CD4-positive, alpha-beta T cell treated with Interleukin-15 for 4 hours (primary cell): ENCODE measurements at places on chromosomes 11 and 22.
A peak's percentile ranks its signal among the peaks of the same experiment; 100 is the strongest.

DNA sequence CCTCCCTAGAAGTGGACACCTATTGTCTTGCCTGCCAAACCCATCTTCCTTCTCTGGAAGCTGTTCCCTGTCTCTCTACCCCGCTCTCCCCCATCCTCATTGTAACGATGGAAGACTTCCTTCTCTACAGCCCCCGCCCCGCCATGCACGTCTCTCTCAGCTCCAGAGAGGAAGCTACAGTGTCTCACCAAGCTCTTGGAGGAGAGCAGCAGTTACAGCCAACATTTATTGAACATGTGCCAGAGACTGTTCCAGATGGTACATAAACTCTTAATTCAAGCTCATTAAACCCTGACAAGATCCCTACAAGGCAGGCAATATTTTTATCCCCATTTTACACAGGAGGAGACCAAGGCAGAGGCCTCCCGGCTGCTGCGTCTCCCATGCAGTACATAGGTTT lies 15.1 kb downstream of the MCHR1 start:
- DNase-seq = no peak

GRCh38 chr11:2675540-2675939 lies 24.3 kb downstream of the KCNQ1OT1 start:
- no peak for DNase-seq

GRCh38 chr22:32204856-32205722 lies at the start of gene RFPL2:
RFPL2 (minus strand) TSS chr22:32205073; CDS start chr22:32202451, 2,622 bp downstream.
- DNase-seq = peak; percentile 47

DNA sequence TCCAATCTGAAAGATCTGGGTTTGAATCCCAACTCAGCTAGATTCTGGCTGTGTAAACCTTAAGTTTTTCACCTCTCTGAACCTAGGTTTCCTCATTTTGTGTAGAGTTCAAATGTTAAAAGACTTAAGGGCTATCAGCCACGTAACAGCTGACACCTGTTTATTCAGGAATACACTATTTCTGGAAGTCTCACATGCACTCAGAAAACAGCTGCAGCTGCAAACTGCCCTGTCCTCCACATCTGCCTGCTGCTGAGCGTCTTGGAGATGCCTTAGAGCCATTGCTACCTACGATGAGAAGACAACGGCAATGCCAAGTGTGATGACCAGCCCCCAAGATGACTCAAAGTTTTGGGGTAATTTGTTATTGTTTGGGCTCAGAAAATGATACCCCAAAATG lies 6.7 kb upstream of the TRIM44 start:
- DNase-seq = no peak

DNA sequence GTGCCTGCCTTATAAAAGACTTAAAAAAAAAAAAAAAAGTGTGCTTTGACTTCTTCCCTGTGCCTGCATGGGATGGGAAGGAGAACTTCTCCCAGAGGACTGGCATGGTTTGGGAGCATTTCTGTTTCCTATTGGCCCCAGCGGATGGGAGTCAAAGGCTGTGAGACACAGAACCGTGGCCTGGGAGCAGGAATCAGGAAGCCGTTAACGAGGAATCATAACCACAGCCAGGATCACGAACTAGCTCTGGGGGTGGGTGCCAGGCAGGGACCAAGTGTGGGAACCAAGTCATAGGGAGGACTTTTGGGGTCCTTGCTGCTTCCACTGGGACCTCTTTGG lies 526 bp downstream of the C1QTNF6 start:
- DNase-seq = no peak

DNA sequence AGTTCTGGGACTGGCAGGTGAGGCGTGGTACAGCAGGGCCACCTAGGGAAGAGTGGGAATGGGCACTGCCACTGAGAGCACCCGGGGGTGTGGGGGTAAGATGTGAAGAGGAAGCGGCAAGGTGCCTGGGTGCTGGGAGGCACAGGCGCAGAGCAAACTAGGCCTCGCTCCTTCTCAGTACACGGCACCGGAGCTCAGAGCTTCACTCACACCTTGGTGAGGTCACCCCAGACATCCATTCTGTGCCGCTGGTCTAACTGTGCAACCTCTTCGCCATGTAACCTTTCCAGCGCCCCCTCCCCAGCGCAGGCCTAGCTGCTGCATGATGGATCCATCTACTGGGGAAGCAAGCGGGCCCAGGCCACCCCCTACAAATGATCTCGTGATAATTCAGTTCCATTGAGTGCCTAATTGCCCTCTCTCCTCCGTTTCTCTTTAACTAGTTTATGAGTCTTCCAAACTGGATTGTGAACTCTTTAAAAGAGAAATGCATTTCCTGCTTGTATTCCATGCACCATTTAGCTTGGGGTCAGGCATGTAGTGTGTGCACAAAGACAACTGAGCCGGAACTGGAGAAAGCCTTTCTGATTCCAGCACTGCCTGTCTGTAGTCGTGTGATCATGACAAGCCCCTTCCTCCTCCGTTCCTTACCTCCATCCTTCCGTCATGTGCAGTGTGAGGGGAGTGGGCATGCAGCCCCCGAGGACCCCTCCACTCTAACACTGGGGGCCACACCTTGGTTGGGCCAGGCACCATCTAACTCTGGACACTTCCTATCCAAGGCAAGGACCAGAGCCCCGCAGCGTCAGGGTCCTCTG lies 1475.2 kb downstream of the TBC1D22A start:
- DNase-seq = no peak

DNA sequence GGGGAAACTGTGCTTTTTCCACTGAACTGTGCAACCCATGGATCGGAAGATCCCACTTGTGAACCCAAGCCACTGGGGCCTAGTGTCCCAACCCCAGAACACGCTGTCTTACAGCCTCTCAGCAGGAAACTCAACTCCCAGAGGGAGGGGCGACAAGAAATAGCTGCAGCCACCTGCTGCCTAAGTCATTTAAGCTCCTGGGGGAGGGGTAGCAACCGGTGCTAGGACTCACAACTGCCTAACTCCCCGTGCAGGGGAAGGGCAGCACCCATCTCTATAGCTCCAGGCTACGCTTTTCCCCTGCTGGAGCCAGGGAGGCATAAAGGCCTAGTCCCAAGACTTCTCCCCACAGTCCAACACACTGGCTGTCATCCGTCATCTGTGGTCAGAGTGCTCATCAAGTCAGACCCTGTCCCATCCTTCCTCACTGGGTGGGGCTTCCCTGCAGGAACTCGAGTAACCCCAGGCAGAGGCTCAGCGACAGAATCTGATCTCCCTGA lies 363.0 kb downstream of the LUZP2 start:
- DNase-seq = no peak

- no peak for DNase-seq
These were observed 146.7 kb downstream of the SPATA19 start for GRCh38 chr11:133698654-133699053.

DNA sequence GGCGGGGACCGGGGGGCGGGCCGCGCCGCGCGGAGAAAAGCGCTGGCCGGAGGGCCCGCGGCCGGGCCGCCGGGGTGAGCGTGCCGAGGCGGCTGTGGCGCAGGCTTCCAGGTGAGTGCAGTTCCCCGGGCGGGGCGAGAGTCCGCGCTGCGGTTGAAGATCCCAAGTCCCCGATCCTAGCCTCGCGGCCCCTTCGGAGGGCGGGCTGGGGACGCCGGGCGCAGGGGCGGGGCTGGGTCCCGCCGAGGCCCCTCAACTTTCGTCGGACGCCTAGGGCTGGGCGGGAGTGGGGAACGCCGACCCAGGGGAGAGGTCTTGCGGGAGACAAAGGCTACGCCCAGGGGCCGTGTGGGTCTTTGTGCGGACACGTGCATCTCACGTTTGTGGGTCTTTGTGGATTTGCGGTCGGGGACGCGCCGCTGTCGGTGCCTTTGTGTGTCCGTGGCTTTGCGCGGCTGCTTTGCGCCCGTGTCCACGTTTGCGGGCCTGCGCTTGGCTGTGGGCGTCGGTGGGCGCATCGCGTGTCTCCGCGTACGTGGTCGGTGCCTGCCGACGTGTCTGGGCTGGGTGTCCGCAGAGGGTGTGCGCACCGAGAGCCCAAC lies at the start of gene TSKU:
TSS of gene TSKU (plus strand) at position 63 of the 602 bp plus-strand sequence. CDS start 12,261 bp downstream, outside the sequence.
- no peak for DNase-seq

GRCh38 chr11:115168686-115169085 lies 335.5 kb downstream of the CADM1 start:
- no peak for DNase-seq

- peak; percentile 50 for DNase-seq
These were observed 2.5 kb downstream of the PLAAT2 start for GRCh38 chr11:63560506-63561180.

DNA sequence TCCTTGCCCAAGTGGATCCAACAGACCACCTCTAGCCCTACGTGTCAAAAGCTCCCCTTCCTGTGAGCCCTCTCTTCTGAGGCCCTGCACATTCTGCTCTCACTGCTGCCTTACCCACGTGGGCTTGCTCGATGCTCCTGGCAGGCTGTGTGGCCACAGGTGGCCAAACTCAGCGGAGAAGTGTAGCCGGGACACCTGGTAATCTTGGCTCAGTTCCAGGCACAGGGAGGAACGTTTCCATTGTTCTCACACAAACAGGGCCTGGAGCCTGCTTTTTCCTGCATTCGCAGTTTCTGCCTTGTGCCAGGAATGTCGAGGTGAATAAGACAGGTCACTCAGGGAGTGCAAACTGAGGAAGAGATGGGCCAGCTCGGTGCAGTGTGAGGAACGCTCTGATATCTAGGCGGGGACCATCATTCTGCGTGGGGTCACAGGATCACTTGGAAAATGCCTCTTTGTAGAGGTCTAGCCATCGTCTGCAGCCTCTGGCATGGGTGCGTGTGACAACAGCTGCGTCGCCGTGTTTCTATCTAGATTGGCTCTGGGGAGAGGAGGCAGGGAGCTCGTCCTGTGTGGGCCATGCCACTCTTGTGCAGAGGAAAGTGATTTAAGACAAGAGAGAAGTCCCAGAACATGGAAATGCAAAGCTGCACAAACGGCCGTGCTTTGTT lies 127.6 kb upstream of the PARVA start:
- no peak for DNase-seq

- DNase-seq = no peak
These were observed 75.4 kb downstream of the SWAP70 start for GRCh38 chr11:9739123-9739900.

GRCh38 chr22:31790240-31790639 lies 36.4 kb downstream of the DEPDC5 start:
- no peak for DNase-seq

GRCh38 chr11:127340438-127340837 lies 339.9 kb upstream of the KIRREL3 start:
- DNase-seq = no peak

- no peak for DNase-seq
These were observed 36.9 kb upstream of the RAB1B start for GRCh38 chr11:66231561-66231960.

GRCh38 chr11:75323609-75324008 lies 27.9 kb downstream of the ARRB1 start:
- DNase-seq = no peak

DNA sequence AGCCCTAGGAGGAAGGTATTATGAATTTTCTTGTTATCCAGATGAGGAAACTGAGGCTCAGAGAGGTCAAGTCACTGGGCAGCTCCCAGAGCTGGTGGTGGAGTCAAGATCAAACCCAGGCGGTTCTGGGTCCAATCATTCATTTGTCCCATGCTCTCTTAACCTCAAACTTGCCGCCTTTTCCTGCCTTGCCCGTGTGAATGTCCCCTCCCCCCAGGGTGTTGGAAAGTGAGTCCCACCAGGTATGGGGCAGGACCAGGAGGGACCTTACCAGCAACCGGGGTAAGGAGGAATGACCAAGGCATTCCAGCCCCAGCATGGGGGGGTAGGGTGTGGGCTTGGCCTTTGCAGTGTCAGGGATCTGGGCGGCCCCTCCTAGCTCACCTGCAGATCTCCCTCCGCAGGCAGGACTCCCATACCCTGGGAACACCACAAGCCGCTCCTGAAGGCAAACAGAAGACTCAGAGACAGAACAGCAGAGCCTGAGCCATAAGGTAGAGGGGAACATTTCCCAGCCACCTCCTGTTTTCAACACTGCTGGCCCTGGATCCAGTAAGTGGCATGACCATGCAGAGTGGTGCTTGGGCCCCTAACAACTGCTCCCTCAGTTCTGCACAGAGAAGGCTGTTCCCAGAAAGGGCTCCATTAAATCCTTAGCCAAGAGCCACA lies 41.2 kb upstream of the SYT7 start:
- DNase-seq = no peak

- DNase-seq = peak; percentile 92
These were observed 192.6 kb downstream of the CASP12 start for GRCh38 chr11:104705490-104706190.

DNA sequence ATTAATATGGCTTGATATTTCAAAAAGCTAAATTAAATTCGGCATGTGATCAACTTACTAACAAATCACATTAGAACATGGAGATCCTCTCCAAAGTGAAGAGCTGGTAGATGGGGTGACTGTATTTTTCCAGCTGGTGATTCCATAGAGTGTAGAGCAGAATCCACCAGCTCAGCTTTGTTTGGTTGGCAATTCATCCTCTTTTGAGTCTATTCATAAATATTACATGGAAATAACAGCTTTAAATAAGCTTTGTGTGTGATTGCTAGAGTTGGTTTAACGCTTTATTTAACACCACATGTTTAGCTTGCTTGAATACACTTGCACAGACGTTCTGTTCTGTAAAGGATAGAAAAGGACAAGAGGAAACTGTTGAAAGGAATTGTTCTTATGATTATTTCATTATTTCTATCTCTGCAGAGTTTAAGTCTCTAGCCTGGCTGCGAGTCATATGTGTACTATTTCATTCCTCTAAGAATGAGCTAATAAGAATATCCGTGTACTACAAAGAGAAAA lies 738.3 kb upstream of the KIRREL3 start:
- DNase-seq = no peak

GRCh38 chr11:69339983-69340565 lies 46.1 kb downstream of the MYEOV start:
- DNase-seq = no peak

DNA sequence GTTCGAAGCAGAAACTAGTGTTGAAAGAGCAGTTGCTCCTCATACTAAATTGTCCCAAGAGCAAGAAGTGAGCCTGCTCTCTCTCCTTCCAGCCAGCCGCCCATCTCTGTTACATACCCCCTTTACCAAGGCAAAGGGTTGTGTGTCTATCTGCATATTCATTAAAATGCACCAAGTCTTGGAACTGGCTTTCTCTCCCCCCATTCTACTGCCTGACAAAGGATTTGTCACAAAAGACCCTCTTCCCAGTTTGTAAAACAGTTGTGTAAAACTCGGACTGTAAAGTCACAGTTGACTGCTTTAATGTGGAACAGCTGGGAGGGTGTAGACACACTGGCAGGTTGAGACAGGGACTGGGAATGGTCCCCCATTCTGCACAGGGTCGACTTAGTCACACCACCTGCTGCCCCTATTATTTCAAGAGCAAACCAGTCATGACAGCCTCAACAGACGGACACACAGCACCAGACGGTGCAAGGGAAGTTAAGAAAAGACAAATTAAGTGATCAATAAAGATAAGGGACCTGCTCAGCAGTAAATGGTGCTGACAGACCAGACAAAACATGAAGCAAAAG lies 60.0 kb upstream of the HTATIP2 start:
- no peak for DNase-seq

GRCh38 chr11:65432686-65433582 lies 10.3 kb downstream of the NEAT1 start:
- DNase-seq = no peak

GRCh38 chr11:72240461-72241290 lies 3.3 kb downstream of the PHOX2A start:
- no peak for DNase-seq
